ENCODE measurements at places on chromosomes 12 and 14. TPM values are rescaled to one million over a fixed set of nuclear protein-coding genes. Genes with fewer than 3 reads are reported as not detected.

The SLC39A5 gene
- total RNA-seq, result not detected

The ANAPC5 gene
- 59.2 TPM for total RNA-seq

- no peak for DNase-seq
Measured at GRCh38 chr14:64092940-64093339, 201.2 kb downstream of the ESR2 start.

DNA sequence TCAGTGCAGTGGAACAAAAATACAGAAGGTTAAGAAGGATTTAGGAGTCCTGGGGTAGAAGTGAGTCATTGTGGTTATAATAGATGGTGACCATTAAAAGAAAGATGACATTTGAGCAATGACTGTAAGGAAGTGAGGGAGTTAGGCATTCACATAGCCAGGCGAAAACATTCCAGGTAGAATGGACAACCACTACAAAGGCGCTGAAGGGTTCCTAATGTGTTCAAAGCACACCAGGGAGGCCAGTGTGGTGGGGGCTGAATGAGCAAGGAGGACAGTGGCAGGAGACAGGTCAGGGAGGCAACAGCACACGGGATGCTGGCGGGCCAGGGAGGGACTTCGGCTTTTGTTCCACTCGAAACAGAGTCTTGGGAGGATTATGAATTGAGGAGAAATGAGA is 129.9 kb downstream of the NPAS3 start:
- no peak for DNase-seq

GRCh38 chr14:58844544-58844943 is 206.8 kb downstream of the DACT1 start:
- DNase-seq, result no peak

DNA sequence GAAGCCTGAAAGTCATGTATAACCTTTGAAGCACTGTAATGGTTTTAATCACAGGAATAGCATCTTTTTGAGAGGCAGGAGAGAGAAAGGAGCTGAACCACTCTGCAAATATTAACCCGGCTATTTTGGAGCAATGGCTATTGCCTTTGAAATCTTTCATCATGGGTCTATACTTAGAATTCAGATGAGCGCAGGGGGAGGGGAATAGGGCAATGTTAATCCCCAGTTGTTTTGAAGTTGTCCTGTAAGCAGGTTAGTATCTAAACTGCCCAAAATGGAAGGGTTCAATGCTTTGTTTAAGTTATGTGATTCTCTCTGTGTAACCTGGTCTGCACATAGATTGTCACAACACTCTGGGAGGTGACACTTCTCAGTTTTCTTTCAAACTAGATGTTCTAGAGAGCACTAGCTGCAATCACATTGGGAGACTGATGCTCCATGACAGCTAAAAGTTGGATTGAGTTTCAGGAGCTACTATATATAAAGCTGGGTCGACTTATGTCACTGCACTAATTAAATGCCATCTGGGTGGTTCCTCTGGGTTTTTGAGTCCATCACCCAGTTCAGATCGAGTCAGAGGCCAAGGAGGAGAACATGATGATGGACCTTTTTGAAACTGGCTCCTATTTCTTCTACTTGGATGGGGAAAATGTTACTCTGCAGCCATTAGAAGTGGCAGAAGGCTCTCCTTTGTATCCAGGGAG is at the start of gene MYF6:
Gene MYF6, plus strand, starts transcription at position 509 of the 704 bp plus-strand sequence. Its CDS starts 86 bp downstream, at position 595.
- DNase-seq, result no peak

Measured in left ventricle myocardium superior (tissue), 1 donor.